ENCODE measurements at places on chromosomes 5 and 9. TPM values are rescaled to one million over a fixed set of nuclear protein-coding genes. Genes with fewer than 3 reads are reported as not detected.

The PALM2AKAP2 gene
- total RNA-seq, result 12.5 TPM

The ZNF366 gene
- total RNA-seq, result not detected

The LVRN gene
- not detected for total RNA-seq

The TAF11L5 gene
- total RNA-seq, result not detected

The NDFIP1 gene
- 57.5 TPM for total RNA-seq

The EFNA5 gene
- total RNA-seq, result not detected

The FBXL7 gene
- 8.7 TPM for total RNA-seq

The KCNN2 gene
- total RNA-seq, result not detected

The IL4 gene
- total RNA-seq, result not detected

The PCDHA9 gene
- not detected for total RNA-seq

The SAPCD2 gene
- 5.4 TPM for total RNA-seq

The SLC6A7 gene
- total RNA-seq, result not detected

The FREM1 gene
- 0.11 TPM for total RNA-seq

The TCF7 gene
- 1.4 TPM for total RNA-seq

The IL3 gene
- not detected for total RNA-seq

The NCS1 gene
- 33.0 TPM for total RNA-seq

The S100Z gene
- not detected for total RNA-seq

The NOL8 gene
- total RNA-seq, result 15.3 TPM

The BTNL8 gene
- total RNA-seq, result not detected

The SHLD3 gene
- total RNA-seq, result 1.2 TPM

The NFX1 gene
- 20.4 TPM for total RNA-seq

The PCDHB6 gene
- total RNA-seq, result 0.22 TPM

The KIF20A gene
- 26.0 TPM for total RNA-seq

The EPB41L4A gene
- 0.11 TPM for total RNA-seq

The FAM151B gene
- 3.4 TPM for total RNA-seq

The ARHGEF39 gene
- total RNA-seq, result 2.1 TPM

The PCDHB11 gene
- 0.38 TPM for total RNA-seq

The ENC1 gene
- total RNA-seq, result 15.3 TPM

The C1QTNF2 gene
- not detected for total RNA-seq

The SOHLH1 gene
- total RNA-seq, result not detected

The ALDH1A1 gene
- not detected for total RNA-seq

The SVEP1 gene
- total RNA-seq, result 47.3 TPM

The MORN5 gene
- total RNA-seq, result not detected

The SLC46A2 gene
- not detected for total RNA-seq

The FOXI1 gene
- not detected for total RNA-seq

The NR4A3 gene
- total RNA-seq, result 1.4 TPM

The FAM169A gene
- 0.22 TPM for total RNA-seq

The GFI1B gene
- total RNA-seq, result not detected

The ZNF474 gene
- total RNA-seq, result 0.43 TPM

The NMUR2 gene
- not detected for total RNA-seq

The SPAG8 gene
- total RNA-seq, result 0.76 TPM

The DMRT1 gene
- total RNA-seq, result not detected

The PRDM9 gene
- total RNA-seq, result not detected

The TEK gene
- total RNA-seq, result 10.2 TPM
